ENCODE measurements at places on chromosomes 2 and 18. TPM values are rescaled to one million over a fixed set of nuclear protein-coding genes. Genes with fewer than 3 reads are reported as not detected.
A peak's percentile ranks its signal among the peaks of the same experiment; 100 is the strongest.

The TPGS2 gene
- total RNA-seq, result 107 TPM

The SRD5A2 gene
- total RNA-seq, result not detected

The KIF3C gene
- total RNA-seq, result 12.8 TPM

The TOGARAM2 gene
- 5.2 TPM for total RNA-seq

The COLEC12 gene
- total RNA-seq, result 0.06 TPM

The CHRNG gene
- total RNA-seq, result not detected

The ZC3H15 gene
- total RNA-seq, result 58.7 TPM

The SCYGR4 gene
- not detected for total RNA-seq

DNA sequence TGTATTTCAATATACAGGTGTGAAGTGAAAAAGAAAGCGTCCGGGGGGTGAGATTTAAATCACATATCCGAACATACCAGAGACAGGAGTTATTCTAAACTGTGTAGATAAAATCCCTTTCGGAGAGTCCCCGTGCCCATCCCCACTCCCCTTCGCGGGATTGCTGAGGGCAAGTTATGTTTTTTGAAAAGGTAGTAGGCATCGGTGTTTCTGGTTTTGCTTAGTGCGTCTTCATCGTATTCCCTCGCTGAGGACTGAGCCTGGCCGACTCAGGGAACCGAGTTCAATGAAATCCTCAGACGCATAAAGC is 583.4 kb downstream of the ZEB2 start:
- no peak for DNase-seq
- H3K27me3 ChIP-seq, result peaks cover 56% of the 10 kb centered on the region
- peaks cover 5% of the 10 kb centered on the region for H3K4me1 ChIP-seq
- H3K4me3 ChIP-seq, result peak overlapping the region; percentile 67
- H3K36me3 ChIP-seq, result no peaks in the 10 kb centered on the region

GRCh38 chr2:170815311-170815710 is 1.4 kb upstream of the GAD1 start:
- no peak overlapping the region for H3K27ac ChIP-seq
- no peaks in the 10 kb centered on the region for H3K36me3 ChIP-seq
- H3K4me3 ChIP-seq, result peak overlapping the region; percentile 84
- peaks cover 42% of the 10 kb centered on the region for H3K4me1 ChIP-seq
- peaks cover 66% of the 10 kb centered on the region for H3K27me3 ChIP-seq

- no peak overlapping the region for H3K4me3 ChIP-seq
- H3K27ac ChIP-seq, result no peak overlapping the region
- no peaks in the 10 kb centered on the region for H3K36me3 ChIP-seq
- no peaks in the 10 kb centered on the region for H3K4me1 ChIP-seq
These were observed 1132.9 kb upstream of the ZEB2 start for GRCh38 chr2:145652571-145653545.

DNA sequence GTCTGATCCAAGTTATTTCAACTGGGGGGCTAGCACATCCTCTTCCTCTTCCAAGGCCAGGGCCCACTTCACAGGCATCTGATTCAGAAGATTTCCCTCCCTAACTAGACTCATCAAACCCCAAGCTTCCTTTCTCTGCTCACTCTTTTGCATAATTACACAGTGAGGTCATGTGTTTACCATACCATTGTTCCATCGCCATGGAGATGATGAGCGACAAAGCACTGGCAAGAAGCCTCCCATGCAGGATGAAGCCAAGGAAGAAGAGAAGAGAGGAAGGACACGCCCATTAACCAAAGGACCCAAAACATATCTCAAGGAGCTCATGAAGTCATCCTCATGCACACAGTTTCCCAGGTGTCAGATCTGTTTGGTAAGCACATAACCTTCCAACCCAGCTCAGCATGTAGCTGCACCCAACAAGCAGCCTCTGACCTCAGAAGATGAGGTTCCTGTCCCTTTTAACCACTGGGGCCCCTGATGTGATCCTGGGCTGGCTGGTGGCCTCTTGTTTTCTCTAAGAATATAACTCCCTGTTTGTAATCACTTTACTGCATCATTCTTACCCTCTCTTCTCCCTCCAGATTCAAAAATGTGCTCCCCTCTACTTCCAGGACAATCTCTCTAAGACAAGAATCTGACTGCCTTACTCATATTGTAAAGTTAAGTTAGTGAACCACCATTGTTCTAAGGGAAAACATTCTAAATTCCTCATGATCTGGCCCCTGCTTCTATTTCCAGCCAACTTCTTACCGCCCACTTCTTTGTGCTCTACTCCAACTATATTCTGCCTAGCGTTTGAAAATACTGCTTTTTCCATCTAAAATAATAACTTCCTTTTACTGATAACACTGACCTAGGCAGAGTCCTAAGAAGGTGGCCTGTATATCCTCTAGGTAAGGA is 190.1 kb downstream of the TTC32 start:
- H3K27ac ChIP-seq, result no peak overlapping the region
- H3K4me3 ChIP-seq, result no peak overlapping the region
- no peak for DNase-seq
- H3K4me1 ChIP-seq, result no peaks in the 10 kb centered on the region
- peaks cover 7% of the 10 kb centered on the region for H3K27me3 ChIP-seq

GRCh38 chr2:75476761-75477160 is 84.0 kb downstream of the EVA1A start:
- H3K27ac ChIP-seq, result no peak overlapping the region
- H3K4me3 ChIP-seq, result no peak overlapping the region
- DNase-seq, result no peak
- H3K4me1 ChIP-seq, result no peaks in the 10 kb centered on the region

All from activated naive CD8-positive, alpha-beta T cell treated with anti-CD3 and anti-CD28 coated beads, Interleukin-2, amount 10 ng/mL, durations not matched to agents 7 days and 5 days (primary cell).